ENCODE measurements at places on chromosomes 7 and 10. TPM values are rescaled to one million over a fixed set of nuclear protein-coding genes. Genes with fewer than 3 reads are reported as not detected.
A peak's percentile ranks its signal among the peaks of the same experiment; 100 is the strongest.

DNA sequence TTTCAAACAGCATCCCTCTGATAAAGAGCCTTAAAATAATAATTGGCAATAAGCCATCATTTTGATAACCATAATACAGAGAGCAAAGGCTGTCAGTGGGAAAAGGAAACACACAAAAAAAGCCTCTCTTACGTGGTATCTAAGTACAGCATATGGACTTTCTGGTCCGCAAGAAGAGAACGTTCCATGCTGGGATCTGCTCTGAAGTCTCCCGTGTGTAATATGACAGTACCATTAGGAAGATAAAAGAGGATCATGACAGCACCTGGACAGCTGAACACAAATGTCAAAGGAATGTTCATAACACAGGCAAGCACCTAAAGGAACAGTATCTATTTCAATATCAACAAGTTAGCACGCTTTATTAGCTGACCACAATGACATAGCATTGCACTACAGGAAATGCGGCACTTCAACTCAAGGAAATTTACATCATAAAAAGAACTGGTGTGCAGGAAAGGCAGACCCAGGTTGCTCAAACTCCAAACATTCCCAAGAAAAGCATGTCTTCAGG is 9.9 kb downstream of the DCLRE1A start:
- no peak for DNase-seq

GRCh38 chr10:48543182-48543844 is 61.6 kb downstream of the ARHGAP22 start:
- DNase-seq, result no peak

DNA sequence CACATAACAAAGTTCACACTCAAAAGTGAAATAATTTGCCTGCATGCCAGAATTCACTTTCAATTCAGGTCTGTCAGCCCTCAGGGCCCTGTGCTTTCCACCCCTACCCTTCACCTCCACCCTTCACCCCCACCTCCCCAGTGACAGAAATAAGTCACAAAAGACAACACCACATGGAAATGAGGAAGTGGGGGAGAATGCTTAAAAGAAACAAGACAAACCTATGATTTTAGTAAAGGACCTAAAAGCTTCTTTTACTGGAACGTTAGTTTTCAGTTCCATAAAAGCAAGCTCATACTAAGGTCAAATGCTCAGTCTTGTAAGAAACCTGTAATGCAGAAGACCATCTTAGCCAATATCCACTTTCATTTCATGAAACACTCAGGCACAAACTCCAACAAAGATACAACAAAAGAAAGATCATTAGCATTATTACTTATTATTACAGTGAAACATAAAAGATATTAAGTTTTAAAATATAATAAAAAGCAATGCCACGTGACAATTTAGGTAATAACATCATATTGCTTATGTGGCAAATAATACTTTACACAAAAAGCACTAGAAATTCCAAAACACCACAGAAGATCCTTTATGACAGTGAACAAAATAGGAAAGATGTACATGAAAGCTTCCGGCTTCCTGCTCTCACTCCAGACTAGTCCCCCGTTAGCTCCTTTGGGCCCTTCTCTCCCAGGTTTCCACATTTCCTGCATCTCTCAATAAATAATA is 112.1 kb downstream of the LMBR1 start:
- DNase-seq, result peak; percentile 37

The MMP21 gene
- not detected for total RNA-seq

The C10orf105 gene
- total RNA-seq, result 0.25 TPM

DNA sequence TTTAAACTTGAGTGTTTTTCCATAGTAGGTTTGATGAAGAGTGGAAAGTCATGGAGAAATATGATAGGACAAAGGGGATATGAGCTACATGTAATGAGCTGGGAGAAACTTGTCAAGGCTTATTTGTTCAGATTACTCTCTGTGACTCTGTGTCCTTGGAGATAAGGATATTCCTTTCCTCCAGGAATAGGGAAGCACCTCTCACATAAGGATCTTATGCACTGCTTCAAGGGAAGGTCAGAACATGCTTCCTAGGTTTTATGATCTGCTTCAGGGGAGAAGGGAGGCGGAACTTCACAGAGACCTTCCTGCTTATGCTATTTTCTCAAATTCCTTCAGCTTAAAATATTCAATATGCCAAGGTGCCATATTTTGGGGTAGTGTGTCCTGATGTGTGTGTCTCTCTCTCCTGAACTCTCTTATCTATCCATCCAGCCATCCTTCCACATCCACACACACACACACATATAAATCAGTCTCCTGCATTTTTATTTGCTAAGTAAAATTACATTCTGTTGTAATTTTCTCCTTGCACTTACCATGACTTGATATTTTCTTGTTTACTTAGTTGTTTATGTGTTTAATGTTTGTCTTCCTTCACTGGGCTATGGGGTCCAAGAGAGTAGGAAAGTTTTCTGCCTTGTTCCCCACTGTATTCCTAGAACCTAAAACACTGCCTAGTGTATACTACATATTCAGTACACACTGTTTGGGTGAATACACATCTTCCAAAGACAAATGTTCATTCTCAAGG is 26.4 kb downstream of the ARL4A start:
- DNase-seq, result no peak

DNA sequence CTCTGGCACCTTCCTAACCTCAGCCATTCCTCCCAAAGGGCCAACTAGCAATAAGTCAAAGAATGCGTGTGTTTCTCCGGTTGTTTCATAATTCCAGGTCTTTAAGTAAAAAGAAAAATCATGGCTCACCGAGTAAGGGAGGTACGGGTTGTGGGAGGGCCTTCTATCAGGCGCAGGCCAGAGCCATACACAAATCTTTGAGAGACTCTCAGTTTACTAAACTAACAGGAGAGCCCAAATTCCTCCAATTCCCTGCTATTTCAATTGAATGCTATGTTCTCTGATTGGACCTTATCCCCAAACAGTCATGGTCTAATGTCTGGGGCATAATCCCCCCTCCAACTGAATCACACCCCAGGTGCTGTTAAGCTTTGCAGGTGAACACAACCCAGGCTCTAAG is 26.2 kb upstream of the SLF2 start:
- no peak for DNase-seq

DNA sequence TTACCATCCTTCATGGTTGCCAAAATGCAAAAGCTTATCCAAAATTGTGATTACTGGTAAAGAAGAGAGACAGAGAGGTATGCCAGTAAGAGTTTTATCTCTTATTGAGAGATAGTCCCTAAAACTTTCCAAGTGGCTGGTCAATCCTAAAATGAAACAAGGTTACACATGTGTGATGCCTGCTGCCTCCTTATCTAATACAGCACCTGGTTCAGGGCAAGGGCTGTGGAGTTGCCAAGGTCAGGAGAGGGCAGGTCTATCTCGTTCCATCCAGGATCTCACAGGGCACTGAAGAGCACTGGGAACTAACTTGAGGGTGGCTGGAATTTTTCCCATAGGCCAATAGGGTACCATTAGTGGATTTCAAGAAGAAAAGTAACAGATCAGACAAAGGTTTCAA is 18.3 kb downstream of the VOPP1 start:
- DNase-seq, result no peak

DNA sequence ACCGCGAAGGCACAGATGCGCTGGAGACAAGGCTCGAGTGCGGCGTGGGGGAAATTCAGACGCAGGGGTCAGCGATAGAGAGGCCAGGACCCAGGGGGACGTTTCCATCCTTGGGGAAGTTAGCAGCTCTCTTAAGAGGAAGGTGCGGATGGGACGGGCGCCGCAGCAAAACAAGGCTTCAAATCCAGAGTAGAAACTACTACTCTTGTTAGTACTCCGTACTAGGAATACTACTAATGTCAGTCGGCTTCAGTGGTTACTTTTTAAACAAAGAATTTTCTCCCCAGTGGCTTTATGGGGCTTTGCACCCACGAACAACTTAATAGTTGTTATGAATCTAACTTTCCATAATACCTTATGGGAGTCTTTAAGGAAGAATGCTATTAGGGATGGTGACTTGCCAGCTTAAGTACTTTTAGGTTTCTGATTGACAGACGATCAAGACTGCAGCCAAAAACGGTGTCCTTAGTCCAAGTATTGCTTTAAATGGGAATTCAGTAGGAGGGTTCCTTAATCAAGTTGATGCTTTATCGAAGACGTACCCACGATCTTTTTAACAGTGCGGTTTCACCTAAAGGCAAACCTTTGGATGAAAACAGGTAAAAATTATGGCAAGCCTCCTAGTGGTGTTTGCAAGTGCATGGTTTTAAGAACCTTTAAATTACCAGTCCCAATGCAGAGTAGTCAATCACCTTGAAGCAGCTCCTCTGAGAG is 812 bp upstream of the IDE start:
- no peak for DNase-seq

DNA sequence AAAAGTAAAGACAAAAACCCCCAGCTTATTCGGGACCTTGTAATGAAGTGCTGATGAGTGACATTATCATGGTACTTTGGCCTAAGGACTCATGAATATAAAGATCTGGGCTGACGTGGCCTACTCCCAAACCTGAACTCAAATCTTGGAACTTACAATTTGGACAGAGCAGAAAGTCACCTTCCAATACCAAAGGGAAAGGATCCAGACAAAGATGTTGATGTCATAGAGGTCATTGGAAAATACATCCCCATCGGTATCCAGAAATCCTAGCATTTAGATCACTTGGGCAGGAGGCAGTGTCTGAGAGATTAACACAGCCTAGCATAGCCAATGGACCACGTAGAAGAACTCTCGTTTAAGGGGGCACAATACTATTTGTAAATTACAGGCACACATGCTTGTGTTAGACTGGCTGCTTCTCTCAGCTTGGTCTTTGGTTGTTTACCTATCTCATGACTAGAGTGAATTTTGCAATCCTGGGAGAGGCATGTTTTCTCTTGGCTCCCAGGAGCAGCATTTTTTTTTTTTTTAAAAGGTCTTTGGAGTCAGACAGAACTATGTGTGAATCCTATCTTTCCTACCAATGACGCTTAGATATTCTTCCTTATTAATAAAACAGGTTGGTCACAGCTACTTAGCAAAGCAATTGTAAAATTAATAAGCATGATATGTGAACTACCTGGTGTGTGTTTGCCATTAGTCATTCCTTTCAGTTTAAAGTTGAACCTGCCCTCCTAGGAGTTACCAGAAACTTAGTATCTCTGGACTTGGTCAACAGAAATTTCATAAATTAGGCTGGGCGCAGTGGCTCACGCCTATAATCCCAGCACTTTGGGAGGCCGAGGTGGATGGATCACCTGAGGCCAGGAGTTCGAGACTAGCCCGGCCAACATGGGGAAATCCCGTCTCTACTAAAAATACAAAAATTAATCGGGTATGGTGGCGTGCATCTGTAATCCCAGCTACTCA is 27.8 kb upstream of the MRPS33 start:
- no peak for DNase-seq

- no peak for DNase-seq
Observed at GRCh38 chr10:132172091-132173066, 14.4 kb upstream of the DPYSL4 start.

The LRCH4 gene
- 199 TPM for total RNA-seq

DNA sequence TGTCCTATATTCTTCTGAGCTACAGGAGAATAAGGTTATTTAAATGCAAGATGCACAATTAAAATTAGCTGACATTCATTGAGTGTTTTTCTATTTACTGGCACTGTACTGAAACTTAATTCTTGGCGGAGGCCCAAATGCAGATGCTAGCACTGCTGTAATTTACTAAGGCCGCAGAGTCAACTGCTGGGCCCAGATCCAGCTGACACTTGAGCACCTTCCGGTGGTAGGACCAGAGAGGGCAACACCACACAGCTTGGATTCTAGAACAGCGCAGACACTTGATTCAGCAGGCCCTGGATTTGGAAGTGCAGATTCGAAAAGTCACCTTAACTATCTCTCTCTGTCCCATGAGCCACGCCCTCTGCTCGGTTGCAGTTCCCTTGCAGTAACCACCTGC is 228.6 kb upstream of the TMEM72 start:
- no peak for DNase-seq

The SHTN1 gene
- total RNA-seq, result 0.05 TPM

DNA sequence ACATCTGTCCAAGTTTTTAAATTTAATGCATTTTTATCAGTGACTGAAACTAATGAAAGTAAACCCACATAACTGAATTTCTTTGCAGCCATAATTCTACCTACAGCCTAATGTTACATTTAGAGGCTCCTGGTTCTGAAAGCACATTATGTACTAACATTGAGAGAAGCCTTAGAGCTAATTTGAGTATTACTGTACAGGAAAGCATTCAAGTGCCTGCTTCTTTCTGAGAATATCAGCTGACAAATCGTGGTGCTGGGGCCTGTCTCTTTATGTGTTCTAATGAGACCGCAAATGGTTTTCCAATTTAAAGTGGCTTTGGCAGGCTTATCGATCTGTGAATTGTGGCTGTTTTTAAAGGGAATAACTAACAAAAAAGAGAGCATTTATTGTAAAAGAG is 32.3 kb upstream of the DGKB start:
- no peak for DNase-seq

The FIS1 gene
- 94.5 TPM for total RNA-seq

GRCh38 chr10:133068111-133069032 is 19.4 kb upstream of the ADGRA1 start:
- no peak for DNase-seq

DNA sequence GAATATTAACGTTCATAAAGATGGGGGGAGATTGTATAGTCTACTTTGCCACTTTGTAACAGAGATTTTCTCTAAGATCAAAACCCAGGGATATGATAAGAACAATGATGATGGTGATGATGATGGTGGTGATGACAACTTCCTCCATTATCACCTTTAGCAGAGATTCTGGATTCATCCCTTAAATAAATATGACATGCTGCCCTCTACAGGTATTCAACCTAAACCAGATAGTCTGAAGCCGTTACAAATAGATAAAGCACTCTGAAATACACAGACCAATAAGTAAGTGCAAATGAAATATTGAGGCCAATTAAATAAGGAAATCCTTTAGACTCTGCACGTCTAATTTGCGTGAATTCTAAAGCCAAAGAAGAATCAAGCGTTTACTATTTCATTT is 211.5 kb downstream of the CREB5 start:
- DNase-seq, result no peak

DNA sequence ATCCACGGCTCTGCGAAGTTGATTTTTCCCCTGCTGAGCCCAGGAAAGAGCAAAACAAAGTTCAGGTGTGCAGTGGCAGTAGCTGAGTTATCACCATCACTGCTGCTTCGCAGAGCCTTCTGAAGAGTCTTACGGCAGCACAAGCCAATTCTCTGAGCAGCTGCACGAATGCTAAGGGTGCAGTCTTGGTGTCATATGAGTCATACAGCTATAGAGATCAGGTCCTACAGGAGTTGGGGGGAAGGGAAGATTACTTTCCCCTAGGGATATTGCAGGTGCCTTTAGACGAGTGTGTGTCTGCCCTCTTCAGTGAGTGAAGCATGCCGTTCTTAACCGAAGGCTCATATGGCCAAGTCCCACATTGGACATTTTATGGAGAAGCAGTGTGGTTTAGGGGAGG is 227.8 kb downstream of the CELF2 start:
- DNase-seq, result no peak

GRCh38 chr10:69742928-69743602 is 58.6 kb upstream of the COL13A1 start:
- peak; percentile 21 for DNase-seq

The PRR15 gene
- not detected for total RNA-seq

DNA sequence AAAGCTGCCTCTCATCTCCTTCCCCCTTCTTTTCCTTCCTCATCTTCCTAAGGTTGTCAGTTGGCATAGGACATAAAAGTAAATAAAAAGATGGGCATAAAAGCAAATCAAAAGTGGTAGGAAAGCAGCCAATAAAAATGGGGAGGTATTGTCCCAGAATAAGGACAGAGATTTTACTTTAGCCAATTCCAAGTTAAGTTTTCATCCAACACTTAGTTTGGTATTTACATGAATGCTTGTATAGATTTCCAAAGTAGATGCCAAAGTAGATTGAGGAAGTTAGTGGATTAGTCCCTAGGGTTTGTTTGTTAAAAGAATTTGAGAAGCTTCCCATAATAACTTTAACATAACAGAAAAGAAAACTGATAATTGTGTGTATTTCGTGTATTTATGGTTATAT is 33.7 kb downstream of the HDAC9 start:
- DNase-seq, result no peak

All from activated CD4-positive, alpha-beta memory T cell treated with anti-CD3 and anti-CD28 coated beads, Interleukin-2, amount 10 ng/mL, durations not matched to agents 7 days and 5 days (primary cell).